ENCODE measurements at places on chromosomes 6 and 20.

GRCh38 chr20:61497029-61497627 lies 245.1 kb downstream of the CDH4 start:
- H3K36me3 ChIP-seq: no peaks in the 10 kb centered on the region
- H3K27ac ChIP-seq: no peak overlapping the region
- no peak for DNase-seq
- no peaks in the 10 kb centered on the region for H3K27me3 ChIP-seq
- H3K4me3 ChIP-seq: no peak overlapping the region
- peaks cover 10% of the 10 kb centered on the region for H3K4me1 ChIP-seq

DNA sequence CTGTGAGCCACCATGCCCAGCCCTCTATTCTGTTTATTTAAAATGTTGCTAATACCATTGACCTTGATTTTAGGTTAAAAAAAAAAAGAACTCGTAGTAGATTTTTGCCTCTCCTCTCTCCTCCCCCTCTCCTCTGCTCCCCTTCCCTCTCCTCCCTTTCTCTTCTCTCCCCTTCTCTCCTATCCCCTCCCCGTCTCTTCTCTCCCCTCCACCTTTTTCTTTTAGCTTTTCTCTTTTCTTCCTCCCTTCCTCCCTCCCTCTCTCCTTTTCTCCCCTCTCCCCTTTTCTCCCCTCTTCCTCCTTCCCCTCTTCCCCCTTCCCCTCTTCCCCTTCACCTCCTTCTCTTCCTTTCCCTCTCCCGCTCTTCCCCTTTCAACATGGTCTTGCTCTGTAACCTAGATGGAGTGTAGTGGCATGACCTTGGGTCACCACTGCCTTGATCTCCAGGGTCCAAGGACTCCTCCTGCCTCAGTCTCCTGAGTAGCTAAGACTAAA lies 223.8 kb downstream of the ZFAND3 start:
- no peak for DNase-seq
- no peaks in the 10 kb centered on the region for H3K36me3 ChIP-seq
- no peaks in the 10 kb centered on the region for H3K27me3 ChIP-seq
- peaks cover 7% of the 10 kb centered on the region for H3K4me1 ChIP-seq

DNA sequence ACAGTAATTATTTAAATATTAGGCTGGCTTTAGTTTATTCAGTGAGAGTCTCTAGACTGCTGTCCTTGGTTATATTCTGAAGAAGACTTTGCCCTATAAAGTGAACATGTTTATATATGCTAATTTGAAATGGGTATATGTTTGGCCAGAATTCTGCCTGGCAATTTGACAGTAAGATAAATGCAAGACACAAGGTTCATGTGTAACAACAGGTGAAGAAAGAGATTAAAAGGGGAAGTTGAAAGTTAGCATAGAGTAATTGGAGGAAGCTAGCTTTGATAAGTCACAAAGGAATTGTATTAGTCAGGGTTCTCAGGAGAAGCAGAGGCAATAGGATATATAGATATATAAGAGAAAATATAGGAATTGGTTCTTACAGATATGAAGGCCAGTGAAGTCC lies 191.4 kb downstream of the CENPW start:
- H3K4me1 ChIP-seq: peaks cover 3% of the 10 kb centered on the region
- no peak overlapping the region for H3K27ac ChIP-seq
- H3K36me3 ChIP-seq: no peaks in the 10 kb centered on the region
- no peaks in the 10 kb centered on the region for H3K27me3 ChIP-seq

DNA sequence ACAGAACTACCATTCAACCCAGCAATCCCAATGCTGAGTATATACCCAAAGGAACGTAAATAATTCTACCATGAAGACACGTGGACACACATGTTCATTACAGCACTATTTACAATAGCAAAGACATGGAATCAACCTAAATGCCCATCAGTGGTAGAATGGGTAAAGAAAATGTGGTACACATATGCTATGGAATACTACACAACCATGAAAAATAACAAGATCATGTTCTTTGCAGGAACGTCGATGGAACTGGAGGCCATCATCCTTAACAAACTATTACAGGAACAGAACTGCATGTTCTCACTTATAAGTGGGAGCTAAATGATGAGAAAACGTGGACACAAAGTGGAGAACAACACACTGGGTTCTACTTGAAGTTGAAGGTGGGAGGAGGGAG lies 22.4 kb upstream of the ELOVL4 start:
- no peak for DNase-seq
- H3K4me1 ChIP-seq: no peaks in the 10 kb centered on the region
- H3K4me3 ChIP-seq: no peak overlapping the region
- no peak overlapping the region for H3K27ac ChIP-seq
- no peaks in the 10 kb centered on the region for H3K27me3 ChIP-seq

GRCh38 chr6:41723530-41724227 lies 11.7 kb downstream of the TFEB start:
- peaks cover 11% of the 10 kb centered on the region for H3K4me1 ChIP-seq
- no peak overlapping the region for H3K4me3 ChIP-seq
- peak; percentile 87 for DNase-seq
- H3K36me3 ChIP-seq: no peaks in the 10 kb centered on the region
- H3K27me3 ChIP-seq: no peaks in the 10 kb centered on the region
- peak overlapping the region; percentile 80 for H3K27ac ChIP-seq

GRCh38 chr6:159875194-159875593 lies 15.6 kb upstream of the MAS1 start:
- no peaks in the 10 kb centered on the region for H3K36me3 ChIP-seq
- no peaks in the 10 kb centered on the region for H3K27me3 ChIP-seq
- no peak overlapping the region for H3K27ac ChIP-seq
- H3K4me1 ChIP-seq: no peaks in the 10 kb centered on the region
- H3K4me3 ChIP-seq: no peak overlapping the region
- no peak for DNase-seq

- no peak overlapping the region for H3K27ac ChIP-seq
- DNase-seq: no peak
- no peaks in the 10 kb centered on the region for H3K36me3 ChIP-seq
- H3K4me3 ChIP-seq: no peak overlapping the region
- no peaks in the 10 kb centered on the region for H3K27me3 ChIP-seq
Observed at GRCh38 chr6:140044626-140045025, 670.2 kb upstream of the CITED2 start.

GRCh38 chr6:170179616-170180324 lies 111.1 kb downstream of the DLL1 start:
- H3K27ac ChIP-seq: no peak overlapping the region
- H3K27me3 ChIP-seq: peaks cover 8% of the 10 kb centered on the region
- DNase-seq: no peak
- H3K36me3 ChIP-seq: no peaks in the 10 kb centered on the region
- H3K4me1 ChIP-seq: no peaks in the 10 kb centered on the region

GRCh38 chr6:484086-484745 lies 92.7 kb downstream of the IRF4 start:
- H3K27ac ChIP-seq: no peak overlapping the region
- H3K27me3 ChIP-seq: no peaks in the 10 kb centered on the region
- DNase-seq: no peak
- no peaks in the 10 kb centered on the region for H3K4me1 ChIP-seq
- peaks cover 17% of the 10 kb centered on the region for H3K36me3 ChIP-seq

All from lung (tissue), 17 donors.